Esophagus mucosa (tissue), 1 donor: ENCODE measurements at places on chromosomes 5 and 9. TPM values are rescaled to one million over a fixed set of nuclear protein-coding genes. Genes with fewer than 3 reads are reported as not detected.

GRCh38 chr5:54702470-54702869 lies 184.9 kb downstream of the SNX18 start:
- ATAC-seq: no peak

DNA sequence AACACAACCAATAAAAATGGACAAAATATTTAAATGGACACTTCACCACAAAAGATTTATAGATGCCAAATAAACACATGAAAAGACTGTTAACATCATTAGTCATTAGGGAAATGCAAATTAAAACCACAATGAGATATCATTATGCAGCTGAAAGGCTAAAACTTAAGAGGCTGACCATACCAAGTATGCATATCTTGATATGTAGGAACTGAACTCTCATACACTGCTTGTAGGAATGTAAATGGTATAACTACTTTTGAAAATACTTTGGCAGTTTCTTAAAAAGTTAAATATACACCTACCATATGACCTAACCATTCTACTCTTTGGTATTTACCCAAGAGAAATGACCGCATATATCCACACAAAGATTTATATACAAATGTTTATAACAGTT lies 13.6 kb upstream of the ADAMTS12 start:
- ATAC-seq: no peak

- no peak for ATAC-seq
Observed at GRCh38 chr9:90300611-90301276, 341.9 kb downstream of the DIRAS2 start.

DNA sequence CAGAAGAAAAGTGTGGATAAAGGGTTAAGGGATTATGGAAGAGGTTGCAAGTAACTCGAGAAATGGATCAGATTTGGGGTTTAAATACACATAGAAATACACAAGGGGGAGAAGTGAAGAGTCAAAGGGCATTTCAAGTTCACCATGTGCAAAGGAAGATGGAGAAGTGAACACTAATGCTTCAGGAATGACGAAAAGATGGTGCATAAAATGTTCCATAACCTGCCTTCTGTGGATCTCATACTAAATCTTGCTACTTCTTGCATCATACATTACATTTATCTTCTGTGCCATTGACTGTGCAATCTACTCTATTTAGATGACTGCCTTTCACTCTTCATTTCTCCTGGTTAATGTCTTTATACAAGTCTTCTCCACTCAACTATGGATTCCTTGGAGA lies 5.7 kb upstream of the SMC2 start:
- ATAC-seq: no peak

DNA sequence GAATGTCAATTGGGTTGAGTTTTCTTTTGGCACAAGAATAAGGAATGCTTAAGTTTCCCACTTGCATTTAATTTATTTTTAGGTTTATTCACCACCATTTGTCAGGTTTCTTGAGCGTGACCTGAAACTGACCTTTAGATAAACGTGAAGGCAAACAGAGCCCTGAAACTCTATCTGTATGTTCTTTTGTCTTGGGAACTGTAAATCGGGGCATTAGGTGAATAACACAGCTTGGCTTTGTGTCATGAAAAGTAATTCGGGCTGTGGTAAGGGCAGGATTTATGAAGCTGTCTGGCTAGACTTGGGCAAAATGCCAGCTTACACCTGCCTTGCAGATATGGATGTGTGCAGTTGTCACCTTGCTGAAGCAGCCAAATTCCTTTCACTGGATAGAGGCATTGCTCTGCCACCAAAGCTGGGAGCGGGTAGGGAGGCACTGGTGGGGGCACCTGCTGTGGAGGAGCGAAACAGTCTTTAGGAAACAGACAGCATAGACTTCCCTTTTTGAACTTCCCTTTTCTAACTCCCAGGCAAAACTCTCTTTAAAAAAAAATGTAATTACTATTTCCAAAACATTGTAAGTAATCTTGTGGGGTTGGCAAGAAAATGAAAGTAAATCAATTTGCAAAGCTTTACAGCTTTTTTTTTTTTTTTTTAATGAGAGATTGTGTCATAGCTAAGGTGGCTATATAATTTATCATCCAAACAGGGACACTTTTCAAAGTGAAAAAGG lies 545.2 kb downstream of the CSNK1G3 start:
- ATAC-seq: peak; percentile 80

GRCh38 chr9:129122133-129122532 lies 10.9 kb downstream of the PTPA start:
- ATAC-seq: no peak

Gene SPATA6L
- 3.1 TPM for total RNA-seq

DNA sequence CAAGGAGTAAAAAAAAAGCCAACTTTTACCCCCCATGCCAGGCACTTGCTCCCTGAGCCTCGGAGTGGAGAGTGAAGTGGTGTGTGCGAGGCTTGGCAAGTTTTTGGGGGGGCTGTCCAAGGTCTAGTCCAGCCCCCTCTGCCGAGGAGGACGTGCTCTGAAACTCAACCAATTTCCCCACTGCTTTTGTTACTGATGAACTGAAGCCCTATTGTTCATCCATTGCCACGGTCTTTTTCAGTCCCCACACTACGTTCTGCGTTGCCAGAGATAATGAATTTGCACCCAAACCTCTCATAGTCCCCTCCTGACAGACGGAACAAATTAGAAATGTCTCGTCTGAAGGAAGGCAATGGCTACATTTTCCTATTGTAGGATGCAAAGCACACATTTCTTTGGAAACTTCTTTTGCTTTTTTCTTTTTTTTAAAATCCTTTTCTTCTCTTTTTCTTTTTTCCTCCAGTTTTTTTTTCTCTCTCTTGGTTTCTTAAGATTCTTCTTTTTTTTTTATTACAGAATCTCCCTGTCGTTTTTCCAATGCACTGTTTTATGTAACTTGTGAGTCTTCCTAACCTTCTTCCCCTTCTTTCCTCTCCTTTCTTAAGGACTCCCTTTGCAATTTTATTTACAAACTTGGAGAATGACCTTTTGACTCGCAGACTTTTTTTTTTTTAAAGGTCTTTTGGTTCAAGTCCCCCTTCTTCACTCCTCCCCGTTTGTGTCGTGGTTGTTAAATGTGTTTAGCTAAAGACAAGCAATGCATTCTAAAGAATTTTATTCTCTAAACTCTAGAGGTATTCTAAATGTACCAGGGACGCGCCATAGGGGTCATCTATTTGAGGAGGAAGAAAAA lies 209.5 kb downstream of the MEF2C start:
- ATAC-seq: no peak
